Urothelium cell line (cell line): ENCODE measurements at places on chromosomes 4 and X.

DNA sequence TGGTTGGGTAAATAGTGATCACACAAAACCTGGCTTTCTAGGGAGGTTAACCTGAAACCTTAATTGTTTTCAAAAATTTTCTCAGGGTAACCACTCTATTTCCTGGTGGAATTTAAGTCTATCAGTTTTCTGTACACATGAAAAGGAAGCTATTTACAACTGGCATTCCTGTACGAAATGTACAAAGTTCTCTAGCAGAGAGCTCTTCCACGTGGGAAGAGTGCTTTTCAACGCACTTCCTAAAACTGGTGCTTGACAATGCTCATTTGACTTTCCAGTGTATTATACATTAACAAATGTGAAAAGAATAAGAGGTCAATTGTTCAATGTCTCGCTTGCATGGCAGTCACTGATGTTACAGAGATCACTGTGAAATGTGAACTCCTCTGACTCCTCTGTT, 2.8 kb upstream of the SOD3 start:
- no peak for DNase-seq

- DNase-seq: no peak
Observed at GRCh38 chr4:186829740-186830449, 106.2 kb upstream of the FAT1 start.

GRCh38 chr4:6019316-6020263, 1.4 kb upstream of the C4orf50 start:
- peak; percentile 54 for DNase-seq

DNA sequence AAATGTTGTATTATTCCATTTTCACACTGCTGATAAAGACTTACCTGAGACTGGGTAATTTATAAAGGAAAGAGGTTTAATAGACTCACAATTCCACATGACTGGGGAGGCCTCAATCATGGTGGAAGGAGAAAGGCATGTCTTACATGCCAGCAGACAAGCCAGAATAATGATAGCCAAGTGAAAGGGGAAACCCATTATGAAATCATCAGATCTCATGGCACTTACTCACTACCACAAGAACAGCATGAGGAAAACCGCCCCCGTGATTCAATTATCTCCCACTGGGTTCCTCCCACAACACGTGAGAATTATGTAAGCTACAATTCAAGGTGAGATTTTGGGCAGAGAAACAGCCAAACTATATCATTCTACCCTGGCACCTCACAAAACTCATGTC, 2535.1 kb downstream of the ARAP2 start:
- DNase-seq: peak; percentile 6

- no peak for DNase-seq
Observed at GRCh38 chr4:60682901-60683300, 517.2 kb upstream of the ADGRL3 start.

DNA sequence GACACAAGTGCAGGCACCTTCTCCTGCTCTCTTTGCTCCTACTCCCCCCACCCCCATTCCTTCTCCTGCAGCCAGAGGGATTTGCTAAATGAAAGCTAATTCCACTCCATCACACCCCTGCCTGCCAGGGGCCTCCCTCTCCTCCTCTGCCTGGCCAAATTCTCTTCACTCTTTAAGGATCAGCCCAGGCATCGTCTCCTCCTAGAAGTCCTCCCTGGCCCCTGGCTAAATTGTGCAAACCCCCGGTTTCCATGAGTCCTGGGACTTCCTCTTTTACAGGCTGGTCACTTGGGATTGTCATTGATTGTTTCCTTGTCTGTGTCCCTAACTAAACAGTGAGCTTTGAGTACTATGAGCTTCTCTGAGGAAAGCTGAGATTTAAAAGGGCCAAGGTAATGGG, 8.7 kb upstream of the ABLIM2 start:
- DNase-seq: no peak

DNA sequence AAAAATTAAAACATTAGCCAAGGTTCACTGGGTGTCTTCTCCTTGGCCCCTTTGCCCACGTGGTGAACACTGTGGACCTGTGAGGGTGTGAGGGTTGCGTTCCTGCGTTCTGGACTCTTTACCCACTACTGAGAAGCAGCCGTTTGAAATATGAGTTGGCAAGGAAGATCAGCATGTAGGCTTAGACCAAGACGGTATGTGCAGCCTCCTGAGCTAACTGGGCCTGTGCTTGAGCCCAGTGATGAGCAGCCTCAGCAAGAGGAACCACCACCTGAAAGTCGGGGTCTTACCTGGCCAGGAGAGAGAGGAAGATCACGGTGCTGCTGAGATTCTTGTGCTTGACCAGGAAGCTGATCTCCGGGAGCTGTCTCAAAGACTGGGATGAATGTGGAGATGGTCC, 19.5 kb downstream of the RGS12 start:
- no peak for DNase-seq

DNA sequence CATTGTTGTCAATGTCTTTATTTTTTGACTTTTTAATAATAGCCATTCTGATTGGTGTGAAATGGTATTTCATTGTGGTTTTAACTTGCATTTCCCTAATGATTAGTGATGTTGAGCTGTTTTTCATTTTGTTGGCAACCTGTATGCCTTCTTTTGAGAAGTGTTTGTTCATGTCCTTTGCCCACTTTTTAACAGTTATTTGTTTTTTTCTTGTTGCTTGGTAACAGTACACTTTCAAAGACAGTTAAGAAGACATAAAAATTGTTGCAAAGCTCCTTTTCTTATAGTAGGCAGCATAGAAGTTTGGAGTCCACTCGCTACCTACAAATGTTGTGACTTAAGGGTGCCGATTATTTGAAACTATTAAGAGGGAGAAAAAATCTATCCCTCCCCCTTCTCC, 48.7 kb upstream of the SLC7A11 start:
- no peak for DNase-seq

DNA sequence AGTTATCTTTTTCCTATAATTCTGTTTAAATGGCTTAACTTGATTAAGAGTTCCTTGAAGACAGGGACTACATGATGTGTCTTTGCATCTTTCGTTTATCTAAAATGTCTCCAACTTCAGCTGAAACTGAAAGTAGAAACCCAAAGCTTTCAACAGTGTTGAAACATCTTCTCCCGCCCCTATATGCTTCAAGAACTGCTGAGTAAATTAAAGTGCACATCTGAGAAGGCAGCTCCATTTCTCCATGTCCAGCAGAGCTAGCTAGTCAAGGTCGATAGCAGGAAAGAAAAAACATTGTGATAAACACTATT, 185.7 kb upstream of the TBL1X start:
- DNase-seq: no peak

GRCh38 chrX:67604979-67605703, 61.3 kb downstream of the AR start:
- peak; percentile 58 for DNase-seq

GRCh38 chr4:156799121-156799589, 172.4 kb downstream of the PDGFC start:
- DNase-seq: no peak

DNA sequence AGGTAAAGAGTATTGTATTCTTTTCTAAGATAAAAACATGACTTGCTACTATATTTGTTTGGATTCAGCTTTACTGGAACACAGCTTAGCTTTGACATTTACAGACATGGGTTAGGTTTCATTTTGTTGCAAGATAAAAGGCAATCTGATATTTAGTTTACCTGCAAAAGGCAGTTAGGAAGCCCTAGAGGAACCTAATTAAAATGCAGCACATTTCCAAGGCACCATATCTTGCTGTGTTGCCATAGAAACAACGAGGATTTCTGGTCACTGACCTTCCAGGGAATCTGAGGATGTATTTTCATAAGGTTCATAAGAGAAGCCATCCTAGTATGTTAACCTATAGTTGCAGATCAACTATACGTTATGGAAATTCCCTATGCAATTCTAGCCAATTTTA, 116.0 kb downstream of the SNCA start:
- DNase-seq: no peak

DNA sequence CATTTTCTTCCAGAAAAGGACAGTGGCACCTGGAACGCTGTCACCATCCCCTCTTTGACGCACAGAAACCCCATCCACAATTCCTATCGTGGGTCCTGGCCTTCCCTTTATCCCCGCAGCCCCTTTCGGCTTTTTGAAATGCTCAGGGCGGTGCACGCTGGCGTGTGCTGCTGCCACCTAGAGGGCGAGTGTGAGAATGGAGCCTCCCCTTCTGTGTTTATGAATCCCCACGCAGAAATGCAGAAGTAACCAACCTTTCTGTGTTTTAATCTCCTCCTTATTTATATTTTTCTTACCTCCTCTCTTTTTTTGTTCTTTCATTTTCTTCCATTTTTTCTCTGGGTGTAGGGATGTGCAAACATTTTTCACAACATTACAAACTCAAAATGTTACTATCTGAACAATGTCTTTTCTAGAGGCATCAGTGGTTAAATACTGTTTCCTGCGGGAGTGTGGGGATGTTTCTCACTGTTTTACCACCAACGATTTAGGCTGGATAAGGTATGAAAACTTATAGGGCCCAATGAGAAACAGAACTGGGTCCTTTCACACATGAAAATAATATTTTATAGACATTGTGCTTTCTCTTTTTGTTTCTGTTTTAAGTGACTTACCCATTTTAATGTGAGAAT, 50.0 kb downstream of the TMA16 start:
- peak; percentile 70 for DNase-seq

DNA sequence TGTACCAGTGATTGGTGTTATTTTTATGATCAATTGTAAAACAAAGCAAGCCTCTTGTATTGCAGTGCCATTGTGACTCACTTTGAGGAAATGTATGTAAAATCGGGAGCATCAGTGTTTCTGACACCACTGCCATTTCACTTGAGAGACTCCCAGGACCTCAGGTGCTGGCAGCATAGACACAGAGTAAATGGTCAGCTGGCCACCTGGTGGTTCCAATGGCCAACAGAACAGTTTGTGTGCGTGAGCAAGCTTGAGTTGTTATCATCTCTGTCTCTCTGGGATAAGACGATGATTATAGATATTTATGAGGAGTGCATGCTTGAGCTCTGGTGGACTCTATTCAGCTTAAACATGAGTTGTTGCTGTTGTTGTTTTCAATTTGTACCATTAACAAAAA, 356.6 kb downstream of the GUCY2F start:
- no peak for DNase-seq

DNA sequence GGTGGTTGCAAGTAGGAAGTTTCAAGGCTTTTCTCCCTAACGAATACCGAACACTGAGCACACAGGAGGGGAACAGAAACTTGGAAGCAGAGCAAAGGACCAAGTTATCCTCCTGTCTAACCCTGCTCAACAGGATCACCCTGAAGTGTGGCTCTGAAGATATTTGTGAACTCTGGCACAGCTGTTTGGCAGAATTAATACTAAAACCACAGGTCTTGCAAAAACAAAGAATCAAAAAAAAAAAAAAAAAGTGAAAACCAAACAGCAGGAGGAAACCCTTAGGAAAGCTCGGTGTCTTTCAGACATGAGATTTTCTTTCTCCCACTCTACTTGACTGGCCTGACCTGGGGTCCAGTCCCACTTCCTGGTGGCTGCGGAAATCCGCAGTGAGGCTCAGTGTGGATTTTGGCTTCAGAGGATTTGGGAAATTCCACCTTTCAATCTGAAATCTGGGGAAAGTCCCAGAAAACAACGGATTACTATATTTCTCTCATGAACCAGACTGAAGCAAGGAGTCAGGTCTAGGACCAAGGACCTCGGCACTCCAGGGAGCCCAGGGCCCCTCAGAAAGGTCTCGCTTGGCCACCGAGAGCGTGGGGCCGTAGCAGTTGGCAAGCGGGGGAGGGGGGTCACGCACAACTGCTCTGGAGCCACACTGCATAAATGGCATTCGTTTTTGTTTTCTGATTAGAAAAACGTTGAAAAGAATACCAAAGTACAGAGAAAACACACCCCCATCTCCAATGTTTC, 867 bp downstream of the TIFA start:
- DNase-seq: peak; percentile 26

GRCh38 chr4:156931267-156931666, 40.3 kb downstream of the PDGFC start:
- peak; percentile 63 for DNase-seq

DNA sequence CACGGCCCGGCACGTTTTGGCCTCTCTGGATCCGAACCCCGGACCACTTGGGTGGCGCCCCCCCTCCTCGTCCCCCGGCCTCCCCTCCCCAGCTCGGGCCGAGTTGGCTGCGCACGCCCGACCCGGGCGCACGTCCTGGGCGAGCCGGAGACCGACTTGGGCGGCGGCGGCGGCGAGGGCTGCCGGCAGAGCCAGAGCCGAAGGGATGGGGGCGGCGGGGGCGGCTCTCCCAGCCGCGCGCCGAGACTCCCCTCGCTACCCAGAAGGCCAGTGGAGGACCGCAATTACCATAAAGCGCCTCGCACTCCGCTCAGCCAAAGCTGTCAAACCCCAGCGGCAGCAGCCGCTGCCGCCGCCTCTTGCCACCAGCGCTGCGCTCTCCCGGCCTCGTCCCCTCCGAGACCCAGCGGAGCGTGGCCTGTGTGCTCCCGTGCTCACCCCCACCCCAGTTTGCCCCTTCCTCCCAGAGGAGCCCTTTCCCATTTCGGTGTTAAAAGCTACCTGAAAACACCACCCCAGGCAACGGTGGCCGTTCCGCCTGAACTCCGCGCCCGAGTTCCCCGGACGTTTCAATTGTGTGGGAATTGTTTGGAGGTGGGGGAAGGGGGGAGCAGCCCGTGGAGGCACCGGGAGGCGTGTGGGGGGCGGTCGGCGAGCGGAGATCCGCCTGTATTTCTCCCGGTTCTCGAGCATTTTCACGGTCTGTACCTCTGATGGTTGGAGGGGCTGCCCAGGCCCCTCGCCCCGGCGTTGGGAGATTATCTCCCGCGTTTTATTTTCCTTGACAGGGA, 701 bp upstream of the BCOR start:
- DNase-seq: peak; percentile 64

- no peak for DNase-seq
Observed at GRCh38 chr4:133147286-133147821, 1.7 kb upstream of the PCDH10 start.

DNA sequence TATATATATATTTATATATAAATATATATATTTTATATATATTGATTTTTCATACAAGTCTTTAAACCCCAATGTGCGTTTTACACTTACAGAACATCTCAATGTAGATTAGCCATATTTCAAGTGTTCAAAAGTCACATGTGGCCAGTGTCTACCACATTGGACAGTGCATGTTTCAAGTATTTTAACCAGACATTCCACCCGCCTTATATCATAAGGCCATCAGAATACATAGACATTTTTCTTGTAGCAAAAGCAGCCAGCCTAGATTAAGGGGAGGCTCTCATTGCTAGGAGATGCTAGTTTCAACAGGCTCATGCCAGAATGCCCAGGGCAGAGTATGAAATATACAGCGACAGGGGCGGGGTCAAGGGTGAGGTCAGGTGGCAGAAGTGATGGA, 202.0 kb downstream of the NR3C2 start:
- no peak for DNase-seq

DNA sequence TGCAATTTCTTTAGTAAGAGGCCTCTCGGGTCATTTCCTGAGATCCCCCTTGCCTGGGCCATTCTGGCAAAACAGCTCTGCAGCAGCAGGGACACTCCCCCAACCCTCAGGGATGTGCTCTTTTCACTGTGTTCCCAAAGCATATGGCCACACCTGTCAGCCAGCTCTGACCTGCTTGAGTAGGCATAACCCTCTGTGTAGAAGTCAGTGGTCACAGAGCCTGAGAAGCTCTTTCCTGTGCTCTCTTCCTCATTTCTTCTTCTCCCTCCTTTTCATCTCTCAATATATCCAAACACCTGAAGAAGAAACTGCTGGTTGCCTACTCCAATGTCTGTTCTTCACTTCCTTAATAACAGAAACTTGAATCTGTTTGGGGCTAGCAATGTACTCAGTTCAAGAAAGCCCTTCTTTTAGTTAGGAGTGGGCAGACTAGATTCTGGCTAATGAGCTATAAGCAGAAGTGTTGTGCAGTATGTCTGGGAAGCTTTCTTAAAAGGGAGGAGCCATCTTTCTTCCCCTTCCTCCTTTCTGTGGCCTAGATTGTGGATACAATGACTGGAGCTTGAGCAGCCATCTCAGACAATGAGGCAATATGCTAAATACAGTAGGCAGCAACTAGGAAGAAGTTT, 73.3 kb downstream of the PRPS1 start:
- no peak for DNase-seq

- no peak for DNase-seq
Observed at GRCh38 chr4:40969501-40969900, 219.7 kb downstream of the NSUN7 start.
